Activated T-cell treated with anti-CD3 and anti-CD28 coated beads for 48 hours (primary cell): ENCODE measurements at places on chromosomes 12 and 14.

GRCh38 chr12:47715877-47716548 is 9.3 kb downstream of the ENDOU start:
- DNase-seq, result no peak

DNA sequence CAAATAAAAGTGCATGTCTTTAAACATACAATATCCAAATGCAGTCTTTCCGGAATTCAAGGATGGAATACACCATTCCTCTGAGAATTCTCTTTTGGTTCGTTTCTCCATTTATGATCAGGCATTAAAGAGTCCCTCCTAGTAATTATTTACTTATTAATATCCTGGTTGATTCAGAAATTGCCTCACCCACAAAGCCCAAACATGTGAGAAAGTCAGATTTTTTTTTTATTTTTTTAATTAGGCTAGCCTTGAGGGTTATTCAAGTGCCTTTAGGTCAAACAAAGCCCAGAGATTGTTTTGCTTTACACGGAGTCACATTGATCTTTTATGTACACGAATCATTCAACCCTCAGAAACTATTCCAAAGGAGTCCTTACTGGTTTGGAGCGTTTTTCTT is 6.4 kb upstream of the TSPAN8 start:
- DNase-seq, result no peak

DNA sequence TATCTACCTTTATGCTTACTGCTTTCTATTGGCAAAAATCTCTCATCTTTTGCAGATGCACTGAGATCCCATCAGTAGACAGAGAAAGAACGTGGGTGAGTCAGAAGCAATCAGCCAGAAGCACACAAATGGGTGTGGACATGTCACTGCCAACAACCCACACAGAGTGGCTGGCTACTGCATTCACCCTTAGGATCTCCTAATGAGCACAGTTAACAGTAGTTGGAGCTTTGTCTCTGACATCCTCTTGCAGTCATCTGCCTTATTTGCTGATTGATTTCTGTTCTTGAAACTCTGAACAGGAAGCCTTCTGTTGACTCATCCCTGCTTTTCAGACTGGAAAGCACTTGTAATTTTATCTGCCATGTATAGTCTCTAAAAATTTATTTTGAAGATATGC is 117.2 kb downstream of the RGS6 start:
- DNase-seq, result peak; percentile 25

GRCh38 chr12:44422559-44422958 is 453.6 kb downstream of the NELL2 start:
- no peak for DNase-seq

DNA sequence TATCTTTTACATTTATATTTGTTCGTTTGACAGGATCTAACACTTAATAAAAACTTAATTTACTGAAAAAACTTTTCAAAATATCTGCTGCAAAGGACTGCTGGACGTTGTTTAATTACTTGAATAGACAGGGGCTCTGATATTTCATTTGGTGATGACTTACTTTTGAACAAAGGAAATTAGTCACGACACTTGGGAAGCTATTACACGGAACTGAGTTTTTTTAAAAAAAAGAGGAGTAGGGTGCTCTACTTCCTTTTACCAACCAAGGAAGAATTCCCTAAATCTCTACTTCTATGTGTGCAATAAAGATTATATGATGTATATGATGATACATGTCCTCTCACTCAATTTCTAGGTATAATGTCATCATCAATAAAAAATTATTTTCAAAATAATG is 4.7 kb downstream of the FGD6 start:
- no peak for DNase-seq

DNA sequence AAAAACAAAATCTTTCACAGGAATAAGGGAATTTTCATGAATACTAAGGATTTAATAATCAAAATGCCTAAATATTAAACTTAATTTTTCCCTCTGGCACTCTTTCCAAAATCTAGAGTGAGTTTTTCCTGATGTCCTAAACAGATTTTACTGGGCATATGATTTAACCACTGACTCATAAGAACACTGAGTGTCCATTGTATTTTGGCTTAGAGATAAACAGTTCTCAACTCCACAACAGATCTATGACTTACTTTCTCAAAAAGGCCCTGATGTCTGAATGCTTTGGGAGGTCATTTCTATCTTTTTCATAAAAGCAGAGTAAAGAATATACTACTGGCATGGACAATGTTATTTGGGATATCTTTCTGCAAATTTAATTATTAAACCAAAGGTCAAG is 15.0 kb downstream of the TMBIM4 start:
- DNase-seq, result no peak

DNA sequence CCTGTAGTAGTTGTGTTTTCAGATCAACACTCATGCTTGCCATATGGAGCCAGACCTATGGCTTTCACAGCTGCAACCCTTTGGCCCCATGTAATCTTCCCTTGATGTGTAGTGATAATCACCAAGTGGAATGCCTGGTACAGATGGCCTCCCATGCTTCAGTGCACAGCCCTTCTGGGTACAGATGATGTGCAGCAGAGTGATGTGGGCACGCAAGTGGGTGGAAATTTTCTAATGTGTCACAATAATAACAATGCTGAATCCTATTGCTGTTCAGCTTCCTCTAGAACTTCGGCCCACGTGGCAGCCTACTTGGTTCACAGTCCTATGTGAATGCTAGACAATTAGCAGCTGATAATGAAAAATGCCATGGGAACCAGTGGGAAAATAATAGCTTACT is 188.1 kb downstream of the SNAPC1 start:
- no peak for DNase-seq
